ENCODE measurements at places on chromosomes 5 and 9.
A peak's percentile ranks its signal among the peaks of the same experiment; 100 is the strongest.

- DNase-seq = no peak
Measured at GRCh38 chr5:164671640-164672039, 1166.2 kb downstream of the MAT2B start.

- DNase-seq = no peak
Measured at GRCh38 chr5:60366489-60366888, 333.5 kb downstream of the DEPDC1B start.

DNA sequence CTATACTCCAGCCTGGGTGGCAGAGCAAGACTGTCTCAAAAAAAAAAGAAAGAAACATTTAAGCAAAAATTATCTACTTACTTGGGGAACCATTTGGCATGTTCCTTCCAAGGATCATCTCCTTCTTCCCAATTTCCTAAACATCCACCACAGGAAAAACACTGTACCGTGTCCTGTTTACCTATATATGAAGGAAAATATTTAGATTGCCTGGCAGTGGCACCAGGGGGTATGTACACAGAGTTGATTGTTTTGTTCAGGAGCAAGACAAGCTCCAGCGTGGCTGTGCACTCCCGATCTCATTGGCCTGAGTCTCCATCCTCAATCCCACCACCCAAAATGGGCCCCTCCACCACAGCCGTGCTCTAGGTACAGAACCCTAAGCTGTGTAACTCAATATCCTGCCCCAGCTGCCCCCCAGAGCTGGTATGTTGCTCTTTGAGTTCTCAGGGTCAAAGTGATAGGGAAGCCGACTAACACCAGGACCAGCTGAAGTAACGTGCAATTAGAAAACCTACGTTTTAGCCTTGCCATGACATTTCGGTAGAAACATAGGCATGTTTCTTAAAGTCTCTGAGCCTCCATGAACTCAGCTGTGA is 13.8 kb downstream of the NAIP start:
- DNase-seq = peak; percentile 40

DNA sequence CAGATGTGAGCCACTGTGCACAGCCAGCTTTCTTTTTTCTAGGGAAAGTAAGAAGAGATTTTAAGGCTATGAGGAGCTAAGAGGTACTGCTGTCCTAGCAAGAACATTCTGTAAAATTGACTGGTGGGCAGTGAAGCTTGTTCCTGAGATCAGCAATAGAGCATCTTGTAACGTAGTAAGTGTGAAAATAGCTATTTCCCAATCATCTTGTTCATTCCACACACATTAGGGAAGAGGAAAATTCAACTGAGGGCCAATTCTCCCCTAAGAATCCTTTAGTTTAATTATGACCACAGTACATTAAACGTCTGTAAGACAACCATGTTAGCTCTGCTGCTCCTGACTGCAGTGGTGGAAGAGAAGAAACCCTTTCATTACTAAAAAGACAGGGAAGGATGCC is 246.2 kb downstream of the EFNA5 start:
- DNase-seq = no peak

DNA sequence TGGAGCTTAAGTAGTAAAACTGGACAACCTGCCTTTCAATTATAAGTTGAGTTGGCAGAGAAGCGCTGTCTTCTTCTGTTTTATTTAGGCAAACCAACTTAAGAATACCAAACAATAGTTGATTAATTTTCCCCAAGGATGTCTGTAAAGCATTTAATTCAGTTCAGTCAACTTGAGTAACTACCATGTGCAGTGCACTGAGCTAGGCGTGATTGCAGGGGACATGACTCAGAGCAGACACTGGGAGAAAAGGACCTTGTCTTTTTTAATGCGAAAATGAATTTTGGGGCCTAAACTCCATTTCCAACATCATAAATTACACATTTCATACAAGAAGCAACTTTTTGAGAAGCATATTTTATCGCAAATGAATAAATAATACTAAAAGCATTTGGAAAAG is 66.3 kb downstream of the FBXL7 start:
- DNase-seq = no peak

DNA sequence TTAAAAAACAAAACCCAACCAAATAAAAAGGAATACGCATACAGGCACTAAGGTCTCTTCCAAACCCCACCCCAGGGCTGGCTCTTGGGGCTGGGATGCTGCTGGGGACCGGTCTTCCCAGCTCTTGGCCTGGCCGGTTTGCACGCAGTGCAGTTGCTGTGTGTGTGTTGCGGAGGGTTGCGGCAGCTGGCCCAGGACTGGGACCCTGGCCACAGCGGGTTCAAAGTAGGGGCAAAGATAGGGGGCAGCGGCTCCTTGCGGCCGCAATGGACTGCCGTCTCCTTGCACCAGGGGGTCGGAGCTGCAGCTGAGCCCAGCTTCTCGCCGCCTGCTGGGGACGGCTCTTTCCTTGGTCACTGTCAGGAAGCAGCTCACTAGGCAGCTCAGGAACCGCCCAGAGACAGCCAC is 5.0 kb downstream of the DMRT3 start:
- DNase-seq = no peak

- DNase-seq = no peak
Measured at GRCh38 chr9:133563291-133563796, 28.8 kb downstream of the ADAMTSL2 start.

GRCh38 chr9:76292658-76293057 is 101.6 kb downstream of the RFK start:
- DNase-seq = no peak

DNA sequence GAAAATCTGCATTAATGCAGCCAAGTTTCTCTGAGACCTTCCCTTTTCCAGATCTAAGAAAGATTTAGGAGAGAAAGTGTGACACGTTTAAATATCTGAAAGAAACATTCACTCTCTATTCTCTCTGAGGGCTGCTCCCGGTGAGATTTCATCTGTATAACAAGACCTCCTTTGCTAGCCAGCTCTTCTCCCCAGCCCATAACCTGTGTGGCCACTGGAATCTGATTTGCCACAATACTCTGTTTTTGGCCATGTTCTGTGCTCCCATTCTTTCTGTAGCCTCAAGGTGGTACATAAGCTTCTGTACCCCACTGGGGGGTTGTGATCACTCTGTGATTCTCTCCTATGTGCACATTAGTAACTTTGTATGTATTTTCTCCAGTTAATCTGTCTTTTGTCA is 291.0 kb upstream of the SEMA6A start:
- no peak for DNase-seq

DNA sequence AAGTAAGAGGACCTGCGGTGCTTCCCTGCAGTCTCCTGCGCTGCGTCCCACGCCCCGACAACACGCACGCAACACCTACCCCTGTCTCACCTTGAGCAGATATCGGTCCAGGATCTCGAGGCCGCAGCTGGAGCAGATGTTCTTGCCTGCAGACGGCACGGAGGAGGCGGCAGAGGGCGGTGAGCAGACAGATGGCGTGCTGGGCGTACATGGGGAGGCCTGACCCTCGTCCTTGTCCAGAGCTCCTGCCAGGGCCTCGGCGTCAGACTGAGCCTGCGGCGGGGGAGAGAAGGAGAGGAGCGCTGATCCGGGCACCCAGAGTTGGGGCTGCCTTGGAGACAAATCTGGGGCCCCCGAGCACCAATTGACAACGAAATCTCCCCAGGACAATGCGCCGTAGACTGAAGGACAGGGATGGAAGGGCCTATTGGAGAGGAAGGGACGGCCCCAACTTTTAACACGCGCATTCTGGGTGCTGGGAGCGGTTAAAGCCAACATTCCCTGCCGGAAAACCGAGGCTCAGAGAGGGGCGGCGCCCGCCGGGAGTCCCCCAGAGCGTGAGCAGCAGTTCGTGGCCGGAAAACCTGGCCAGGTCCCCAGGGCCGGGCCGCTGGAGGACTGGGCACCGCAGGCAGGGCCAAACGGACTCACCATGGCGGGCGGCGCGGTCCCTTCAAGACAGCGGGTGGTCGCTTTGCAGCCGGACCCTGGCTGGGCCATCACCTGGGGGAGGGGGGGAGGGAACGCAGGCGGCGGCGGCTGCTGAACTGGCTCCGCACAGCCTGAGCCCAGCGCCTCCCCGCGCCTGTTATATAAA is 1.8 kb downstream of the LHX6 start:
- no peak for DNase-seq

- no peak for DNase-seq
Measured at GRCh38 chr9:626596-626995, 214.9 kb upstream of the DMRT1 start.

GRCh38 chr9:12775679-12776512 is 1.1 kb downstream of the LURAP1L start:
- no peak for DNase-seq

DNA sequence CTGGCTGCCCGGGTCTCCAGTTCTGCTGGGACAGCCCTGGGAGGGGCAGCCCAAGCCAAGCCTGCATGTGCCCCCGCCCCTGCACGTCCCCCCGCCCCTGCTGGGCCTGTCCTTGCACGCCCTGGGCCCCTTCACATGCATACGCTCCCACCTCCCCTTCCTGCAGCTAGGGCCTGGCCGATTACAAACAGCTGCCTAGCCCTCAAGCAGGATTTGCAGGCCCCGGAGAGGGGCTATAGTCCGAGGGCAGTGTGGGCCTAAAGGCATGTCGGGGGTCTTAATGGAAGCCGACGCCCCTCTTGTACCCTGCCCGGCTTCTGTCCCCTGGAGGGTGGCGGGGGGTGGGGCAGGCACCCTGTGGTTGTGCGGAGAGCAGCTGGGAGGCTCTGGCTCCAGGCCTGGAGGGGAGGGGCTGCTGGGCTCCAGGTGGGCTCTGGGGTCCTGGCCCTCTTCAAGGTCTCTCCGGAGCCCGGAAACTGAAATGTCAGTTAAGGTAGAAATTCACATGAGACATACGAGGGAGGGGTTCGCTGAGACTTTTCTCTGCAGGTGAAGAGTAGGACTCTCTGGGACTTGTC is 16.9 kb downstream of the COL5A1 start:
- DNase-seq = no peak

DNA sequence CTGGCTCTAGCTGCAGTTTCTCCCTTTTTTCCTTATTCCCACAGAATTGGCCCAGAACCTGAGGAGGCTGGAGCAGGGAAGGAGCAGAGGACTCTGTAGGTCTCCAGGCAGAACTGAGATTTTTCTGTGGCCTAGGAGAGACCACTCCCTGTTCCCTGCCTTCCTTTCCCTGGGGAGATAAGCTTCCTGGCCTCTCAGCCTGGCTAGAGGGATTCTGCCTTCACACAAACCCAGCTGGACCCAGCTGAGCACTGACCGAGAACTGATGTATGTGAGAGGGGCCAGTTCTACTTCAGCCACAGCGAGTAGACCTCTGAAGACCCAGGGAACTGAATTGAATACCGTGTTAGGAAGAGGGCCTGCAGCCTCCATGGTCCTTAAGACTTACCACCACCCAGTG is 48.0 kb downstream of the RUSC2 start:
- DNase-seq = no peak

- peak; percentile 81 for DNase-seq
Measured at GRCh38 chr5:135829681-135830383, 4.6 kb upstream of the SLC25A48 start.

DNA sequence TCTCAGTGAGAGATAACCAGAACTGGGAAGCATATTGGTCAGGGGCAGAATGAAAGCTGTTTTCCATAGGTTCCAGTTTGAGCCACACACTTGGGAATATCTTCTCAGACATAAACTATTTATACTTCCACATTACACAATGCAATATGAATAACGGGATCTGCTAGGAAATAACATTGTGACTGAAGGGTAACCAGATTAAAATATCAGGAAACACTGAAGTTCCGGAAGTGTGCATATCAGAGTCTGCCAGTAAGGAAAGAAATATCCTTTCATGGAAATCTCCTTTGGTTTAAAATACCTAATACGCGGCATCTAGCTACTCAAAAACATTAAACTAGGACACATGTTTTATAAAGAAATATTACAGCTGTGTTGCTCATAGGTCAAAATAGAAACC is 56.3 kb downstream of the ST8SIA4 start:
- DNase-seq = no peak

- no peak for DNase-seq
Measured at GRCh38 chr5:133830911-133831310, 137.5 kb downstream of the C5orf15 start.

DNA sequence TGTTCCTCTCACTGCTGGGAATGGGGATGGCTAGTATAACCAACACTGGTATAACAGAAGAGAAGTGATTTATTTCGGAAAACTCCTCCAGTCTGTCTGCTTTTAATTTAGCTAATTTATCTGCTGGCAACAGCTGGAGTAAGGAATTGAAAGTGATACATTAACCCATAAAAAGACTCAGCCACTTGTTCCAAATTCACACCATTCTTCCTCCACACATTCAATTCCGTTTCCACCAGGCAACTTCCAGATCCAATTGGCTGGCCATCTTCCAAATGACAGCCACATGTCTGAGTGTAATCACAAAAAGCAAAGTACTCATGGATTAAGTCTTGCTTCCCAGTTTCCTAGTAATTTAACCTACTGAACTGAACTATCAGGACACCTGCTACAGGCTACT is 77.1 kb upstream of the RETREG1 start:
- DNase-seq = no peak

- no peak for DNase-seq
Measured at GRCh38 chr9:37429441-37430285, 7.2 kb downstream of the GRHPR start.

DNA sequence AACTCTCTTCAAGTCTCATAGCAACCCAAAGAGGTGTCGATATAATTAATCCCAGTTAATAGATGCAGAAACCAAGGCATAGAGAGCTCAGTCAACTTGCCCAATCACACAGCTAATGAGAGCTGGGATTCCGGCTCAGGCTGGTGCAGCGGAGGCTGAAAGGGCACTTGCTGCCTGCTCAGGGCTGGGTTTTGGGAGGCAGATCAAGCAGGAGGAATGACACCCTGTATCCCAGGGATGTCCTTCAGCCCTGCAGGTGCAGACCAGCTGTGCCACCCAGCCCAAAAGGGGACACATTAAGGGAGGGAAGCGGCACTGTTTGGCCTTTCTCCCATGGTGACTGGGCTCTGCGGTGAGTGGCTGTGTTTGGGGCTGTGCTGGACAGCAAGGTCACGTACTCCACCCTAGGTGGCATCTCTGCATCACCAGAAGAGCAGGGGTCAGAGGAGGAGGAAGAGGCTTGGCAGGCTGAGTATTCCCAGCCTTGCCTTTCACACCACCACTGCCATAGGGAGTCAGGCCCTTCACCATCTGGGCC is 124.1 kb downstream of the MVB12B start:
- no peak for DNase-seq

DNA sequence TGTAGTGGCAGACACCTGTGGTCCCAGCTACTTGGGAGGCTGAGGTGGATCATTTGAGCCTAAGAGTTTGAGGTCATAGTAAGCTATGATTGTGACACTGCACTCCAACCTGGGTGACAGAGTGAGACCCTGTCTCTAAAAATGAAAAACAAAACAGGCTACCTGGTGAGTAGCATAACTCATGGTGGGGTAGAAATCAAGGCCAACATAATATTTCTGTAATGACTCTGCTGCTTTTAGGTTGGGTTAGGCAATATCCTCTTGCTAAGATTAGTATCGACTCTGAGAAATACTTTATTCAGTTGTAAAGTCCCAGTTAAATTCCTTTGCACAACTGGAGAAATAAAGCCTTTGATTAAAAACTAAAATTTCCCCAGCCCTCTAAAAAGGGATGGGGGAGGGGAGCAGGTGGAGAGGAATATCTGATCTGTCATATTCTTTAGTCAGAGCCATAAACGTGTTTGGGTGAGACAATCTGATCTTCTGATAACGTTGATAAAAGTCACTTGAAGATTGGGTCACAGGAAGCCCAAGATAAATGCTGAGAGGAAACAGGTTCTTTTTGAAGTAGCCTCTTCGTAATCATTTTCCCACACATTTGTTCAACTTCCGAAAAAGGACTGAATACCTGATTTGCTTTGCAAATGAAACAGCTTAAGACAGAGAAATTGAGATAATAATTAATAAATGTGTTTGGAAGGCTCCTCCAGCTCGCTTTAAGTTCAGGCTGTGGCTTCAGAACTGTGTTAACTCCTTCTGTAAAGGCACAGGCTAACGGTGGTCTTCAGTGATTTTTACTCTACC is 14.9 kb downstream of the IL4 start:
- DNase-seq = peak; percentile 69

- DNase-seq = peak; percentile 65
Measured at GRCh38 chr9:114538241-114538640, 33.0 kb upstream of the WHRN start.
